ACHN (cell line): ENCODE measurements at places on chromosomes 5 and 9.

DNA sequence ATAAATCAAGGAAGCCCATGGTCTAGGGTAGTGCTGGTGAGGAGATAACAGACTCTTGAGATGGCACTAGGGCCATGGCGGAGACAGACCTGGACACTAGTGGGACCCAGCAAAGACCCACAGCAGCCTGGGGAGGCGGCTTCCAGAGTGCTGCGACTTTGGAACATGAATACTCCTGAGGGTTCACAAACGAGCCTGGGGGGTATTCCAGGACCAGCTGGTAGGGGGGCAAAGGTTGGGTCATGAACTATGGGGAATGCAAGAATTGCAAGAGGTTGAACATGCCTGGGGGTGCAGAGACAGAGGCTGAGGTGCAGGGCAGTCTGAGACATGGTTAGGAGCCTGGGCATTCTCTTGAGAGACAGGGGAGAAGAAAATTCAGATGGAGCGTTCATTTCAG, 43.8 kb upstream of the SPTLC1 start:
- DNase-seq, result no peak

- DNase-seq, result no peak
Observed at GRCh38 chr5:158381614-158382160, 522.7 kb upstream of the CLINT1 start.

- DNase-seq, result no peak
Observed at GRCh38 chr5:57696389-57696769, 213.8 kb upstream of the ACTBL2 start.

GRCh38 chr5:150052956-150053712, 33.2 kb downstream of the CSF1R start:
- peak; percentile 52 for DNase-seq

- DNase-seq, result no peak
Observed at GRCh38 chr9:98550206-98550820, 158.4 kb downstream of the GABBR2 start.

GRCh38 chr5:129653057-129653375, 94.9 kb upstream of the MINAR2 start:
- DNase-seq, result no peak

DNA sequence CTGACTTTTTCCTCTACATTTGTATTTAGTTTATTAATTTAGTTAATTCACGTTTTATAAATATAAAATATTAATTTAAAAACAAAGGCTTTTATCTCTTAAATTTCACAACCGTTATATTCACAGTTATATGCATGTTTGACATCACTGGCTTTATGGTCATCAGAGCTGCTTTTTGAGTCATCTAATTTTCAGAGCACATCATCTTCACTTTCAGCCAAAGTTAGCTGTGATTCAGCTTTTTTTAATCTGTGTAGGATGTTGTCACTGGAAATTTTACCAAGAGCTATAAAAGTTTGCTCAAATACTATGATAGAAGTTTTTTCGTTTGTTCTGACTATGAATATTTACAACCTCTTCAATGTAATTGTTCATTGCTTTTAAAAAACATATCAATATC, 12.4 kb downstream of the CDC37L1 start:
- DNase-seq, result no peak

GRCh38 chr5:110817459-110817858, 78.7 kb downstream of the SLC25A46 start:
- no peak for DNase-seq

DNA sequence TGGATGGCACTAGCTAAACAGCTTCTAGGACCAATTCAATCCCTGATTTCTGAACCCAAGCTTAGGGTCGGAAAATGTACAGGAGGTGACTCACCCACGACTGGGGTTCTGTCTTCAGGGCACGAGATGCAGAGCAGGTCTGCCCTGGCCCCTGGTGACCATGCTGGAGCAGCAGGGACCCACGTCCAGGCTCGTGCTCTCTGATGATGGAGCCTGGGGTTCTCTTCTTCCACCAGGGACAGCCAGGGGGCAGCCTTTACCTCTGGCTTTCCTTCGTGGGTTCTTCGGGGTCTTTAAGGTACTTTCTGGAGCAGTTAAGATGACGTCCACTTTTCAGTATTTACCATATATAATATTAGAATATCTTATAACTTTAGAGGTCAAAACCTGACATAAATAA, 2.1 kb downstream of the CFAP77 start:
- peak; percentile 19 for DNase-seq

GRCh38 chr5:91162534-91163381, 220.4 kb downstream of the ARRDC3 start:
- peak; percentile 79 for DNase-seq

DNA sequence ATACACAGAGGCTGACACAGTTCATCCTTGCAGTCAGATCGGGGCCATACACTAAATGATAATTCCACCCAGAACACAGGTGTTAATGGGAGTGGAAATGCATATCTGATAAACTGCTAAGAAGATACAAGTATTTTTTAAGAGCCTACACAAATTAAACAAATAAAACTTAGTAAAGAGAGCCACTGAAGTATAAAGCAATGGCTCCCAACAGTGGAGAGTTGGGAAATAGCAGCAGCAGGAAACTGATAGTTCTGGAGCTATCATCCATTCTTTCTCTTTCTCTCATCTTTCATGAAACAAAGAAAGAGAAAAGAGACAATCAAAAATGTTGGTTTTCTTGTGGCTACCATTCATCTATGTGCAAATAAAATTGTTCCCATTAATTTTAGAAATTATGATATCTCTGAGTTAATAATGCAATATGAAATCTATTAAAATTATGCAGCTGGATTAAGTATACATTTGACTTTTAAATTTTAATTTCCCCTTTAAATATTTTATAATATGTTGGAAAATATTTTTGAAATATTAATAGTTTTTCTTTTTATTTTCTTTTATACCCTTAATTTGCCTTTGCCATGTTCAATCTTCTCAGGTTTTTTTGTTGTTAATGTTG, 120.8 kb downstream of the EMB start:
- DNase-seq, result peak; percentile 11

GRCh38 chr5:72472666-72473422, 34.4 kb downstream of the ZNF366 start:
- DNase-seq, result no peak

DNA sequence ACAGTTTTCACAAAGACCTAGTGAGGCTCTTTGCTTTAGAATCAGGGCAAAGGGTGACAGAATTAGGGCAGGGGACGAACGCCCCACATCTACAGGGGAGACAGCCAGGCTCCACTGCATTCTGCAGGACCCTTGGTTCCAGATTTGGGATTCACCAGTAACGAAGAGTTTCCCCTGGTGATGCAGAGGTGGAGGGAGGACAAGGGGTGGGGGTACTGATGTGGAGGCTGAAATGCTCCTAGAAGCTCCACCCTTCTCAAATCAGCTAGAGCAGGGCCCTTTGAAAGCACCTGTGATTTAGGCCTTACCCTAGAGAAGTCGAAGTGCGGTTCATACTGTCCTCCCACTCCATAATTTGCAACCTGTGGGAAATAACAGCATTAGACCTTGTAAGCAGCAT, 29.1 kb downstream of the P4HA2 start:
- no peak for DNase-seq
